ENCODE measurements at places on chromosomes 3 and 15. TPM values are rescaled to one million over a fixed set of nuclear protein-coding genes. Genes with fewer than 3 reads are reported as not detected.

The GOLGA8G gene
- total RNA-seq: not detected

DNA sequence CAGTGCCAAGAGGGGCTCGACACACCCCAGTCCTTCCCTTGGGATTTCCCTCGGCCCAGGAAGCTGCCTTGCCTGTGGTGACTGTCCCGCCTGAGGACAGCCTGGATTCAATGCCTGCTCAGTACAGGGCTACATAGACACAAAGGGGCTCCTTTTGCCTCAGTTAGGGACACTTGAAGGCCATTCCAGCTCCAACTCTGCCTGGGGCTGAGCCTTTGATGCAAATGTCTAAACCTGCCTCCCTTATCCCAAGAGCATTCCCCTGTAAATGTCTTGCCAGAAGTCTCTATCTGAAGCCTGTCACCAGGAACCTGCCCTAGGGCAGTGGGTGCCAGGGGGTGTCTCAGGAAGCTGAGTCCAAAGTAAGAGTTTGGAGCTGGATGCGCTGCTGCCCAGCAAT, 19.3 kb upstream of the LYSMD4 start:
- no peak for DNase-seq

GRCh38 chr3:60839246-60839645, 412.0 kb downstream of the FHIT start:
- no peak for DNase-seq

DNA sequence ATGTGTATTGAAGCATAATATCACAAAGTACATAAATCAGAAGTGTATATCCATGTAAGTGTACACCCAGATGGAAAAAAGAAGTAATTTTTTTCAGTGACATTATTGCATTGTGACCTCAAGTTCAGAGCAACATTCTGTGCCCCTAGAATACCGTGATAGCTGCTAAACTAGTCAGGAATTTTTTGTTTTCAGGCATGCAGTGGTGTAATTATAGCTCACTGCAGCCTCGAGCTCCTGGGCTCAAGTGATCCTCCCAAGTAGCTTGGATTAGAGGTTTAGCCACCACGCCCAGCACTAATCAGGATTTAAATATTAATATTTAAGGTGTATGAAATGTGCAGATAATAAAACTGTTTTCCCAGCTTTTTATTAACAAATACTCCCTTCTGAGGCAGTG, 25.5 kb downstream of the SEC62 start:
- no peak for DNase-seq

GRCh38 chr3:63561879-63562278, 90.6 kb upstream of the SNTN start:
- DNase-seq: no peak

The C3orf22 gene
- not detected for total RNA-seq

The GOLGA8S gene
- total RNA-seq: not detected

DNA sequence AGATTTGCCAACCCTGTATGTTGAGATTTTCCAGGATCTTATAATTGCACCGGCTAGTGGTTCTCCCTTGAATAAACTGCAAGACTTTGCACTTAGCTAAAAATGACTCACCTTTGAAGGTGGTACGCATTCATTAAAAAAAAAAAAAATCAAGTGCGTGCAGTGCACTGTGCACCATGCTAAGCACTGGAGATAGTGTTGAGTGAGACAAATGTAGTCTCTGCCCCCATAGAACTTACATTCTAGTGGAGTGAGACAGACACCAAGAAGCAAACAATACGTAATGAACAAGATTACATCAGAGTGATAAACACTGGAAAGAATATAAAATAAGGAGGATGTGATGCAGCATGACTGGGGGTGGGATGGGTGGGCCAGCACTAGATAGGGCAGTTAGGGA, 69.4 kb downstream of the ITPR1 start:
- no peak for DNase-seq

Data from CD4-positive, CD25-positive, alpha-beta regulatory T cell (primary cell).